A172 (cell line): ENCODE measurements at places on chromosomes 13 and 19.
A peak's percentile ranks its signal among the peaks of the same experiment; 100 is the strongest.

- DNase-seq = no peak
Measured at GRCh38 chr13:100515410-100515800, 73.2 kb downstream of the GGACT start.

DNA sequence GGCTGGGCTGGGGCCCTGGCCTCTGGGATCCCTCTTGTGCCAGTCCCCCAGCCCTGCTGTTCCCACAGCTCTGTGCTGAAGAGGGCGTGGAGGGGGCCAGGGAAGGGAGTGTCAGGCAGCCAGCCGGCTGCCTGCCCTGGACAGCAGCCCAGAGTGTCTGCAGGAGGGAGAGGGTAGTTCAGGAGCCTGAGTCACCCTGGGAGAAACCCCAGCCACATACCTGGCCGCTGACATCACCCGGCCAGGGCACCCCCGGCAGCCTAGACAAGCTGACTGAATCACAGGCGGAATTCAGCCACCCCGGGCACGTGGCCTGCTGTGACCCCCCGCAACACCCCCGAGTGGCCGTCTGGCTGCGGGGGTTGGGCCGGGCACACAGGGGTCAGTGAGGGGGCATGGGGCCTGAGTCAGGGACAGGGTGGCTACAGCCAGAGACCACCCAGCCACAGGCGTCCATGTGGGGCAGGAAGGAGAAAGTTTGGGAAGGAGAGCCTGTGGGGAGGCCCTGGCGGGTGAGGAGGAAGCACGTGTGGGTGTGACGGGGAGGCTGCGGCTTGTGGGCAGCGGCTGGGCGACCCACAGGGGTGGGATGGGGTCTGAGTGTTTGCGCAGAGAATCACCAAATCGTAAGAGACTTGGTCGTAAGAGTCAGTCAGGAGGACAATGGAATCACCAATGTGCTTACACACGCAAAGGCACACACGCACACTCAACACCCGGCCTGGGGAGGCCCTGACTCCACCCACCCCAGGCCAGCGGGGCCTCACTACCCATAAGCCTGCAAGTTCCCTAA lies 11.9 kb upstream of the FOSB start:
- peak; percentile 96 for DNase-seq

DNA sequence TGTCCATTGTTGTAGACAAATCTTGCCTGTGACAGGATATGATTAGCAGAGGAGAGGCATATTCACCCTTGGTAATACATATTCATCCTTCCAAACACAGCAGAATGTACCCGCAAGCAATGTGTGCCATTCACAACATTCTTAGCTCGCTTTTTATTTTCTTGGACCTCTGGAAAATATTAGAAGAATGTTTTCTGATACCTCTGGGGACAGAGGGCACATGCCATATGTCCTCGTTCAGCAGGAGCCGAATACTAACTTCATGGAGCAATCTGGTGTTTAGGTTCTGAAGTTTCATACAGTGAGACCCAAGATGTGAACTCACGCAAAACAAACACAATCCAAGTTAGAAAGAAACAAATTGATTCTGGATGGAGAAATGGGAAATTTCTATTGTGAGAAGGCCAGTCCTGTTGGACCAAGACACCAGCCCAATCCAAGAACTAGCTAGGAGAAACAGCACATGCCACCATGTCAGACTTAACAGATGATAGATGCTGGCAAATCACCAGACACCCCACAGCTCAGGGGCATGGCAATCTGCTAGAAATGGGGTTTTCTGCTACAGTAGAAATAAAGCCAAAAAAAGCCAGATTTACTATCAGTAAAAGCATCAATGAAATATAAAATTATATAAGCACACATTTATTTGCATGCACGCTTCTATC lies 297.4 kb downstream of the DCLK1 start:
- no peak for DNase-seq

GRCh38 chr13:50887151-50887550 lies 22.4 kb upstream of the RNASEH2B start:
- no peak for DNase-seq

- DNase-seq = no peak
Measured at GRCh38 chr19:17248011-17248776, 2.5 kb upstream of the NR2F6 start.

- DNase-seq = no peak
Measured at GRCh38 chr19:1941146-1942077, at the start of gene CSNK1G2. CSNK1G2 (plus strand) TSS chr19:1941172; CDS start chr19:1969773, 28,601 bp downstream.

- DNase-seq = no peak
Measured at GRCh38 chr19:18420930-18421329, 1.7 kb downstream of the SSBP4 start.

DNA sequence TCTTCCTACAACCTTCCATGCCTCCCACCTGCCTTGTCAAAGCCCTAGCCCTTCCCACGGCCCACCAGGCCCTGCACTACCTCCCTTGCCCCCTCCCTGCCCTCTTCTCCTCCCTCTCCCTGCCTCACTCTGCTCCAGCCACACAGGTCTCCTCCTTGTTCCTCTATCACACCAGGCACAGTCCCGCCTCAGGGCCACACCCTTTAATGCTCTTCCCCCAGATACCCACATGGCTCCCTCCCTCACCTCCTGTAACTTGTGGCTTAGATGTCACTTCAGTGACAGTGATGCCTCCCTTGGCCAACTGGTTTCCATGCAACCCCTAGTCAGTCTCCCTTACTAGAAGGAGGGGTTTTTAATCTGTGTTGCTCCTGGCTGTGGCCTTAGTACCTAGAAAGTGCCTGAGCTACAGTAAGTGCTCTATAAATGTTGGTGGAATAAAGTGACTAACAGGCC lies 1.3 kb downstream of the SIRT6 start:
- no peak for DNase-seq
